ENCODE measurements at places on chromosomes 4 and X.

GRCh38 chrX:109384699-109385098 lies 97.2 kb downstream of the GUCY2F start:
- DNase-seq = peak; percentile 71

DNA sequence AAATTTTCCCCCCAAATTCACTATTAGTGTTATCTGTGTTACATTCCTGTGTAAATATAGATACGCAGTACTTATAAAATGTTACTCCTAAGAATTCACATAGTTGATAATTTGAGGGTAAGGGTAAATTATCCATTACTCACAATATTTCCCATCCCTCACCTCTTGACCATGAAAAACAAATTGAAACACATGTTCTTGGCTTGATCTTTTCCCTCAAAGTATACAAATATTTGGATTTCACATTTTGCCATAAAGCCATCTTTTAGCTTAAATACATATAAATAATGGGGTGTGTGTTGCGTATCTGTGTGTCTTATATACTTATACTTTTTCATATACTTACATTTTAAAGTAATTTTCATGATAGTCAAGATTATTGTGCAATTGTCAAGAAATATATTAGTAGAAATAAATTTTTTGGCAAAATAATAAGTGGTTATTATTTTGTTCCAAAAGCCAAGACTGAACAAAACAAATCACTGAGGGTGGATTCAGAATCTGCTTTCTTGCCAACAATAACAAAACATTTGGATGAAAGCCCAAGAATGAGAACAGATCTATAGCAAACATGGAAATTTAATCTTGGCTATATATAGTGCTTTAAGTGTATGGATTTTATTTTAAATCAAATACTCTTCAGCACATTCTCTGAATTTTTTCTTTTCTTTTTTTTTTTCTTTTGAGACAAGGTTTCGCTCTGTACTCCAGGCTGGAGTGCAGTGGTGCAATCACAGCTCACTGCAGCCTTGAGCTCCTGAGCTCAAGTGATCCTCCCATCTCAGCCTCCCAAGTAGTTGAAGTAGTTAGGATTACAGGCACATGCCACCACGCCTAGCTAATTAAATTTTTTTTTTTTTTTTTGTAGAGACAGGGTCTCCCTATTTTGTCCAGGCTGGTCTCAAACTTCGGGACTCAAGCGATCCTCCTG lies 48.5 kb upstream of the PRSS48 start:
- no peak for DNase-seq

DNA sequence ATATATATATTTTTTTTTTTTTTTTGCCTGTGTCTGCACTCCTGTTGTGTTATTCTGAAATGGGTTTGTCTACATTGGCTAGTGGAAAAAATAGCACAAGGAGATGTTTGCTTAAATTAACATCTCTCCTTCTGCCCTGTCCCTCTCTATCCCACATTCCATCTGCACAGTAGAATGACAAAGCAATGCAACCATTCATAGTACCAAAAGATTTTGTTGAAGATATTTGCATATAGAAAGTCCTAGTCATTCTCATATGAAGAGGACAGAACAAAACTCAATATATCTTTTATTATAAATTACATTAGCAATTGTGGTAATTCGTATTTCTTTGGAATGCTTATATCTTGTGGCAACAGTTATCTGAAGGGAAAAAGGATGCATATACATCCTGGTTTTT lies 88.3 kb upstream of the AGA start:
- no peak for DNase-seq

- DNase-seq = peak; percentile 18
Measured at GRCh38 chrX:51484616-51485015, 11.8 kb downstream of the NUDT11 start.

GRCh38 chr4:165458471-165458870 lies 79.7 kb downstream of the CPE start:
- no peak for DNase-seq

DNA sequence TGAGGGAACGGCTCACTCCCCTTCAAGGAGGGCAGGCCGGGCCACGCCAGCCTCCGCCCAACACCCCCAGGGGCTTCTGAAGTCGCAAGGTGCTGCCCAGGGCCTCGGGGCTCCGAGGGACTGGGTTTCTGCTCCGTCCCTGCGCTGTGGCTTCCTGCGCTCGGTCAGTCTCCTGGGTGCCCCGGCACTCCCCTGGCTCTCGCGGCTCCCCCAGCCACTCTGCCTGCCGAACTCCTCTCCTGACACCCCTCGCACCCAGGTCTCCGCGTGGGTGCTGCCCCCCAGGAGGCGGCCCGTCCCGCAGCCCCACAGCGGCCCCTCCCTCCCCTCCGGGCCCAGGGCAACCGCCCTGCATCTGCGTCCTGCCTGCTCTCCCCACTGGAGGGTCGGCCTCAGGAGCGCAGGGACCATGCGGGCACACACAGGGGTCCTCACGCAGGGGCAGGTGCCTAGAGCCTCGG lies 151.9 kb downstream of the AFAP1 start:
- no peak for DNase-seq

- no peak for DNase-seq
Measured at GRCh38 chr4:184282895-184283654, 65.4 kb upstream of the ENPP6 start.

DNA sequence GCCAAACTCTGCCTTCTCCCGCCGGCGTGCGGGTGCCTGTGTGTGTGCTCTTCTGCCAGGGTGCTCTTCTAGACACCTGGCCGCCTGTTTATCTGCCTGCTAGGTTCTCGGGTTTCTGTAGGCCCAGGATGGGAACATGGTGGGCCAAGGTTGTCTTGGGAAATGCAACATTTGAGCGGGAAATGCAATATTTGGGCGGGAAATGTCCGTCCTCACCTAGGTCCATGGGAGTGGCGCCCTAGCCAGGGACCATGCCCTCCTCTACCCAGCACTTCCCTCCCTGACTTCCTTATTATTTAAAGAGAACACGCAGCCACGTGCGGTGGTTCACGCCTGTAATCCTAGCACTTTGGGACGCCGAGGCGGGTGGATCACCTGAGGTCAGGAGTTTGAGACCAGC lies 392.6 kb downstream of the FAT4 start:
- no peak for DNase-seq

GRCh38 chr4:3756343-3757059 lies 9.7 kb upstream of the ADRA2C start:
- no peak for DNase-seq
